G401 (cell line): ENCODE measurements at places on chromosomes 4 and X. TPM values are rescaled to one million over a fixed set of nuclear protein-coding genes. Genes with fewer than 3 reads are reported as not detected.

DNA sequence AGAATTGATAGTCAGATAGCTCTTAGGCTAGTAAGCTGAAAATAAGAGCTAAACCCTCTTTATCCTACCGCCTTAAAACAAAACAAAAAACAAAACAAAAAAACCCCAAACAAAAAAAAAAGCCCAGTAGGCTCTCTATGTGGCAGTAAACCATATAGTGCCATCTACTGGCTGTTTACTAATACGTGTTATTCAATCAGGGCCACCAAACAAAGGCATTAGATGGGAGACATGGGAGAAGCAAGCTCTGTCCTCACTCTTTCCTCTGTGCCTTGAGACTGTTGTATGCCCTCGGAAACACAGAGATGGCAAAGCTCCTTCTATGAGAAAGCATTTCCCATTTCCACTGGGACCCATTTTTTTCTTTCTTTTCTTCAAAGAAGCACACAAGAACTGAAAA lies 148.8 kb upstream of the MID1 start:
- peak; percentile 41 for DNase-seq

The VEGFC gene
- total RNA-seq = 0.14 TPM in 1 of 2 replicates, not detected in the other

DNA sequence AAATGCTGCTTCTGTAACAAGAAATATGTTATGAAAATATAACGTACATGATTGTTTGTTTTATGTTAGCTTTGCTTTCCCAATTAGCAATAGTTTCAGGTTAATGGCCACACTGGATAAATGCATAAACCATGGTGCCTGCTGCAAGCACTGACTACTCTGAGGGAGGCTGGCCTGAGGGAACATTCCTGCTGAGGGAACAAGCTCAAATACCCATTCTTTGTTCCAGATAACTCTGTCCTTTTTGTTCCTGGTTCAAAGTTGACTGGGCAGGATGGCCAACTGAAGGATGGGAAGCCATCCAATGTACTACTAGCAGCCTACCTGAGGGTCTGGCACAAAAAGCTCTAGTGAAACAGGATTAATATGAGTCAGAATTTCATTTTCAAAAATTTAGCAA lies 37.5 kb downstream of the NUP62CL start:
- no peak for DNase-seq

The BRS3 gene
- total RNA-seq = not detected in 2 replicates

The KLHL2 gene
- total RNA-seq = 1.1 and 3.4 TPM in 2 replicates

The REPS2 gene
- 0.31 TPM in 1 of 2 replicates, not detected in the other for total RNA-seq

The GPR82 gene
- not detected in 2 replicates for total RNA-seq

The POU4F2 gene
- not detected in 2 replicates for total RNA-seq

The SORCS2 gene
- total RNA-seq = under 0.01 TPM in 1 of 2 replicates, not detected in the other
